AG20443 (cell line): ENCODE measurements at places on chromosomes 12 and 14.

DNA sequence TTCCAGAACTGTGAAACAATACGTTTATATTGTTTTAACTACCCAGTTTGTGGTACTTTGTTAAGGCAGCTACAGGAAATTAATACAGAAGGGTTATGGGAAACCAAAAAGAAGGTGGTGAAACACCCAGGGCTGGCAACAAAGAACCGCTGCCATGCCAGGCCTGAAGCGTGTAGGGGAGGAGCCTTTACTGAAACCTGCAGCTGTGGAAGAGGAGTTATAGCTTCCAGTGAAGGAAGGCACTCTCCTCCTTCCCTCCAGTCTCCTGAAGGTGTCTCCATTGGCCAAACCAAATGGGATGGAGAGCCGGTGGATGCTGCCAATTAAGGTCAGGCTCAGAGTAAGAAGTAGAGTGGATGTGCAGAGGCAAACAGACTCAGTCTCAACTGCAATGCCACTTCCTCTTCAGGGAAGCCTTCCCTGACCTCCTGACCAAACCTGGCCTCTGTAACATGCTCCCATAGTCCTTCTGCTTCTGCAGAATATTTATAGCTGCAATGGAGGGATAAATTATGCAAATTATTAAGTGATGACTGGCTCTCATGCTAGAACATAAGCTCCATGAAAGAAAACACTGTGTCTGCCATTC lies 168.3 kb downstream of the DAD1 start:
- DNase-seq: no peak

DNA sequence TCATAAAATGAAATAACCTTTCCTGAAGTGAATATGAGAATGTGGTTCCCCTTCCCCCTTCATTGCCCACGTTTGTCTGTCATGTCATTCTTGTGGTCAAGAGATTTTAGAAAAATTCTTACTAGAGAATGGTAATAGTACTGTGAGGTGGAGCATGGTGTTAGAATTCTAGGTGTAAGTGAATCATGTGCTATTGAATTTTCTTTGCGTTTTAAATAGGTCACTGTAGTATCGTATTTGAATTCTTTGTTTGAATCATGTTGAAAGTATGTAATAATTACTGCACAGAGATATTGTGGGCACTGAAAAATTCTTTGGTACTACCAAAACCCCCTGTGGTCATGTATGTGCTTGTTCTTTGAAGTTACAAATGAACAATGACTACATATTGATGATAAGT lies 49.9 kb downstream of the FUT8 start:
- DNase-seq: peak; percentile 52

DNA sequence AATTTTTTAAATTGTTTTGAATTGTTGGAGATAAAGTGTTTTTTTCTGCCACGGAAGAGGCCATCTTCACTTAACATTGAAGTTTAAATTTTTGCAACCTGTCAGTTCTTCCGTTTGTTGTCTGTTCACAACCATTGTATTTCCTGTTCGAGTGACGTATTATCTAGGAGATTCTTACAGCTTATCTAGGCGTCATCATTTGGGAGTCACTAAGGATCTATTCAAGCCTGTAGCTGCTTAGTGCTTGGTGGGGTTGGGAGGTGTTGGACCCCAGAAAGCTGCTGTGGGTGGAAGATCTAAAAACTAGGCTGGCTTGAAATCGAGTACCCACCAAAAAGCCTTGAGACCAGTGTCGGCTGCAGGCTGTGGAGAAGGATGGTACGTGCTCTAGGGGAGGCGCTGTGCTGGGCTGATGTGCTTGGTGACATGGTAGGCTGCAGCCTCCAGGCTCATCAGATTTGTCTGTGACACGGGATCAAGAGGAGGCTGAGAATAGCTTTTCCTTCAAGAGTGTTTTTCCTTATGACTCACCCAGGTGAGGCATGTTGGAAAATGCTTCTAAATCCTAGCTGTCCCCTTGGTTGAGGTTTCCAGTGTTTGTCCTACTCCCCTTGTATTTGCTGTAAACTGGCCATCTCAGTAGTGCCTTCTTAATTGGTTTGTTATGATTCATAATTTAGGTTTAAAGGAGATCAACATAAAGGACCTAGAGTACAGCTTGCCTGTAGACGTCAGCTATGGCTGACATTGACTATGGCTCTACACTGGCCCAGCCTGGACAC lies 57.8 kb downstream of the ATG14 start:
- DNase-seq: no peak

DNA sequence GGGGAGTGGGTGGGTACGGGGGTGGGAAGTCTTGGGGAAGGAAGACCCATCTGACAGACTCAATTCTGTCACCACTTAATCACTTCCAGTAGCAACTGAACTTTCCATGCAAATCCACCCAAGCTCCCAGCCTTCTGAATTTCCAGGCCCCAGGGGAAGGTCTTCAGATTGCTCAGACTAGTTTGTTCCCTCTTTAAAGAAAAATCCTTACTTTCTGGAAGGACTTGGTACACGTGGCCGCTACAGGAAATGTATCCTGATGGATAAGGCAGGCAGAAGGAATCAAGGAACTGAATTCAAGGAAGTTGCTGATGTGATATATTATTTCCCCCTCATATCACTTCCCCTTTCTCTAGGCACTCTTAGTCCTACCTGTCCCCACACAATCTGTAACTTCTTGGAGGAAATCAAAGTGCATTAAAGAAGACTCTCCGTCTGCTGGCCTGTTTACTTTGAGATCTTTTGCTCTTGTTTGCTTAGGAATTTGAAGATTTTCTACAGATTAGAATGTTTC lies 6.4 kb downstream of the NFKBIA start:
- no peak for DNase-seq

DNA sequence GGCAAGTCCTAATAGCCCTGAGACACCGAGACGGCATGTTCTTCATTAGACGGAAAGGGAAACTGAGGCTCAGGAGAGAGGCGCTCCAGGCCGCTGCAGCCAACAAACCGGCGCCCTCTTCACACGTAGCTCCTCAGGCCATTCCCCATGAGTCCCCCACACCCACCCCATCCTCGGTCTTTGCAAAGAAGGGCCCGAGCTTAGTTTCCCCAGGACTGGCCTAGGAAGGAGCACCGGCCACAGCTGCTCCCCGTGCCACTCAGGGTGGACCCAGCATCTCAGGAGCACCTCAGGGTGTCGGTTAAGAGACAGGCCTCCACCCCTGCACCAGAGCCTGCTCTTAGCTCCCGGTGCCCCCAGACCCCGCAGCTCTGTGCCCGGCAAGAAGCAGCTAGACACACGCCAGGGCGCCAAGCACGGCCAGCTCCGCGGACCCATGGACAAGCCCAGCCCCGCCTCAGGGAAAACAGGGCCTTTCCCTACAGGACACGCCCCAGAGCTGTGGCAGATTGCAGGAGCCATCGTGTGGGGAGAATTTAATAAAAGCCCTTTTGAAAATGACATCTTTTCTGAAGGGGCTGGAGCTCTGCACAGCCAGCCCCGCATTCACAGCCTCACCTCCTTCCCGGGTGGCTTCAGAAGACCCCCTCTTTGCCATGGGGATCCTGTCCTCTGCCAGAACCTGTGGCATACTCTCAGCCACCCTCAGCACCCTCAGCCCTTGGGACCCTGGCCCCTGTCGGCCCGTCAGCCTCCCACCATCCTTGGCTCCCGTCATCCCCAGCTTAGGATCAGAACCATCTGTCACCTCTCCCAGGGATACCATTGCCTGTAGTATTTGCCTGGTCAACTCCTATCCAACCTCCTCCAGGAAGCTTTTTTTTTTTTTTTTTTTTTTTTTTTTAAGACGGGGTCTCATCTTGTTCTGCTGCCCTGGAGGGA lies 59.7 kb downstream of the LGMN start:
- DNase-seq: no peak

- DNase-seq: no peak
These were observed 2.1 kb downstream of the NTF3 start for GRCh38 chr12:5433845-5434646.

DNA sequence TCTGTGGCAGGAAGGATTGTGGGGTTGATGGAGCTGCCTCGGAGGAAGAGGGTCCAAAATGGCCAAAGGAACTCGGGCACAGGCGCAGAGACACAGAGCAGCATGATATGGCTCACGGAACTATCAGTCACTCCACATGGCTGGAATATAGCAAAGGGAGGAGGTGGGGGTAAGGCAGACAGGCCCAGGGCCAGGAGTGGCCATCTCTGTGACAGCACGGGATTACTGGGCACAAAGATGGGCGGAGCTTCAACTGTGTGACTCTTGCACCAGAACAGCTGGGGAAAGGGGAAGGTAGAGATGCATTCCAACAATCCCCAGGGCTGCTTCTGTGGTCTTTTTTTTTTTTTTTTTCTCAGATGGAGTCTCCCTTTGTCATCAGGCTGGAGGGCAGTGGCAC lies 24.8 kb upstream of the EML1 start:
- peak; percentile 71 for DNase-seq

- no peak for DNase-seq
These were observed 9.6 kb downstream of the TMEM30B start for GRCh38 chr14:61271552-61271951.

GRCh38 chr12:22994316-22994675 lies 369.3 kb downstream of the ETNK1 start:
- DNase-seq: no peak

- DNase-seq: no peak
These were observed 786 bp downstream of the SLC25A47 start for GRCh38 chr14:100323942-100324307.

GRCh38 chr12:9736936-9737705 lies 4.2 kb upstream of the CLECL1 start:
- DNase-seq: no peak

DNA sequence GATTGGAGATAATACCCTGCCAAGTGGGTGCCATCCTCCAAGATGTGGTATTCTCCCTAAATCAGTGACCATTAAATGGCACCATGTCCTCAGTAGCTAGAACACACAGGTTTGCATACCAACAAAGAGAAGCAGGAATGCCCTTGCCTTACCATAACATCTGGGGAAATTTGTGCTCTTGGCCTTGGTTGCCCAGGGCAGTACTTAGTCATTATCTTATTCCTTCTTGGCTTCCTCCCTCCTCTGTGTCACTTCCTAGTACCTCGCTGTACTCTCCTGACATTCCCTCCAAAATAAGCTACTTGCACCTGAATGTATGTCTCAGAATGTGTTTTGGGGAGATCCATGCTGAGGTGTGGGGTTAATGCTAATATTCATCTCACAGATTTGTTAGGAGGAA lies 43.4 kb downstream of the GPR65 start:
- no peak for DNase-seq

DNA sequence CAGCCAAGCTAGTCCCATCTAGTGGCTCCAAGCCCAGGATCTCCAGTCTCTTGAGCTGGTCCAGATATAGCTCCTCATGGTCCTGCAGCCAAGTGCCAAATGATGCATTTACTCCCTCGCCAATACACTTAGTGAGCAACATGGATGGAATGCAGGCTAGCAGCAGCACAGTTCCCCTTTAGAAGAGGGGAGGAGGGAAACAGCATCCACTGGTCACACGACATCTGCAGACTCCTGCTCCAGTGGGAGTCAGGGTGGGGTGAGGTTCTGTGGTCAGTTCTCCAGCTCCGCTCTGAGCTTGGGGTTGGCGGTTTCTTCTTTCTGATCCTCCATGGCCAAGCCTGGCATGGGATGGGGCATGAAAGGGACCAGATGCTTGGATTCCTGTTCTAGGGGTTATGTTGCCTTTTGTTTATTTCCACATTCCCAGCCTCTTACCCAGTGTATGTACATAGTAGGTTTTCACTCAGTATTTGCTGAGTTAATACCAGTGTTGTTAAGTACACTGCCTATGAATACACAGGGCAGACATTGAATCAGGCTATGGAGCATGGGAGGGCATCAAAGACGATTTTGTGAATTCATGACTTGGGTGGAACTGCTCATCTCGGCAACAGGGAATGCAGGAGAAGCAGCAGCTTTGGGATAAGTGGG lies 57.3 kb downstream of the GALNT16 start:
- DNase-seq: peak; percentile 99

DNA sequence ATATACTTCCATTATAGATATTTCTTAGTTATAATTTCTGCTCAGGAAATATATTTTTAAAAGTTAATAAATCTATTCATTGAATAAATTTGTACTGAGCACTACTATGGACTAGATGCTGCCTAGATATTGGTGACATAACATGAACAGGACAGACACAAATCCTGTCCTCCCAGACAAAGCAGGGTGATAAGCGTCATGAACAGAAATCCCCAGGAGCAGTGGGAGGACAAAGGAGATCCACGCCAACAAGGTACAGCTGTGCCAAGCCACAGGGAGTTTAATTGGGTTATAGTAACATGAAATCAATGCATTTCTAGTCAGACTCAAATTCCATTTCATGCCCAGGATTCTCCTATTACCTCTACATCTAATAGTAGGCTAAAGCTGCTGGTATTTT lies 171.8 kb upstream of the CPNE8 start:
- no peak for DNase-seq

- DNase-seq: no peak
These were observed 196.1 kb downstream of the BCL11B start for GRCh38 chr14:99075771-99076375.

GRCh38 chr14:64209444-64210131 lies 84.6 kb downstream of the ESR2 start:
- peak; percentile 63 for DNase-seq

GRCh38 chr12:106048676-106049075 lies 90.1 kb downstream of the NUAK1 start:
- DNase-seq: no peak

GRCh38 chr12:73589220-73589619 lies 948.4 kb upstream of the ATXN7L3B start:
- DNase-seq: no peak

GRCh38 chr12:101733166-101733565 lies 6.1 kb downstream of the SYCP3 start:
- no peak for DNase-seq

DNA sequence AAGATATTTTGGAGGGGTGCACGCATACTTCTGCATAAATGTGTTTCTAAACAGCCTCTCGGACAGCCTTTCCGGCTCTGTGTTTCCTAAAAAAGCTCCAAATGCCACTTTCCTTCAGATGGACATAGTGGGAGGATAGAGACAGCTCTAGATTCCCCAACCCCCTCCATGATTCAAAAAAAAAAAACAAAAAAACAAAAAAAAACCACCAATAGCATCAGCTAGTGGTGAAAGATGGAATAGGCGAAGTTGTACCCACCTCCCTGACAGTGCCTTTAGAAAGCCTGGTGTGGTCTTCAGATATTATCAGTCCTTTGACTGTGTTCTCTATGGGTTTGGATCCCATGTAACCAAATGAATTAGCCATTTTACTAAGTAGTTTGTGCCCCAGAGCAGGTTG lies 94.1 kb downstream of the PHETA1 start:
- peak; percentile 45 for DNase-seq

DNA sequence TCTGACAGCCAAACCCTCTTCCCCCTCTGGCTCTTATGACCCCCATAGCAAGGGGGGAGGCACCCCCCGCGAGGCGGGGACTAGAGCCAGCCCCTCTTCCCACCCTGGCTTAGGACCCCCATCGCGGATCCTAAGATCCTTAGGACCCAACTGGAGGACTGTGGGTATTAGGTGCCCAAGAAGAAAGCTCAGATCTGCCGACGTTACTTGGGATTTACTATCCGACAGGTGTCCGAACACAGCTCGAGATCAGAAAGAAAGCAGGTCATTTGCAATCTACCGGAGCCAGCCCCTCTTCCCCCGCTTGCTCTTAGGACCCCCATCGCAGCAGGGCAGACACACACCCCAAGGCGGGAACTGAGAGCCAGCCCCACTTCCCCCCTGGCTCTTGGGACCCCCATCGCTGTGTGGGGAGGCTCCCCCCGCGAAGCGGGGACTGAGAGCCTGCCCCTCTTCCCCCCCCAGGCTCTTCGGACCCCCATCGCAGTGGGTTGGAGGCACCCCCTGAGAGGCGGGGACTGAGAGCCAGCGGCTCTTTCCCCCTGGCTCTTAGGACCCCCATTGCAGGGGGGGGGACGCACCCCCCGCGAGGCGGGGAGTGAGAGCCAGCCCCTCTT lies 46.8 kb downstream of the DDX11 start:
- DNase-seq: no peak

- no peak for DNase-seq
These were observed 98.8 kb downstream of the FRMD6 start for GRCh38 chr14:51750542-51750941.

- DNase-seq: peak; percentile 9
These were observed 1.4 kb downstream of the PPM1A start for GRCh38 chr14:60250257-60251035.
